ENCODE measurements at places on chromosomes 4 and X.
A peak's percentile ranks its signal among the peaks of the same experiment; 100 is the strongest.

GRCh38 chr4:41661442-41662076, 87.0 kb downstream of the PHOX2B start:
- peak; percentile 41 for DNase-seq

- no peak for DNase-seq
Measured at GRCh38 chr4:14915018-14915417, 87.3 kb upstream of the CPEB2 start.

GRCh38 chr4:121668368-121669162, 28.2 kb downstream of the ANXA5 start:
- DNase-seq: no peak

DNA sequence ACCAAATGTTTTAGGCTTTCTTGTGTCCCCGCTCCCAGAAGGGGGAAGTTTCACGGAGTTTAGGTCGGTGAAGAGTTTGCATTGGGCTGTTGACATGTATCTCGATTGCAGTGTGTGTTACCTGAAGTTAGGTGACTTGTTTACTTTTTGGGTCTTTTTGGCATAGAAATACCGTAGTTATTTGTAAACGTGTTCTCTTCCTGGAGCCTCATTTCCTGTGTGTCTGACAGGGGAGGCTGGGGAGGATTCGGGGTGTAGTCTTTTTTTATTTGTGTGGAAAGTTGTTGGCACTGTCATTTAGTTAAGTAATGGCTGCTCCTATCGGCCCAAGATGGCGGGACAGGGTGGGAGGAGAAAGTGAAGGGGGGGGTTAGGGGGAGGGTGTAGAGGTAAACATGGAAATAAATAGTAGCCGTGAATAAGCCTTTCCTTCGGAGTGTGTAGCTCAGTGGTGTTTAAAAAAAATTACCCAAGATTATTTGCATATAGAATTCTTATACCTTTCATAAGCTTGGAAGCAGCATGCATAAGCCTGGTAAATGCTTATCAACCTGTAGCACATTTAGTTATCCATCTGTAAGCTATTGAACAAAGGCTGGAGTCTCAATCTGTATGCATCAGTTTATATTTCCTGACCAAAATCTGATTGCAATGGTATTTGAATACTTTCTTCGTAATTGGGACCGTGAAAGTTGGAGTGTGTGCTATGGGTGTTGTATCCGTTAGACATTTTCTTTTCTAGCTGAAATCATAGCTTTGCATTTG, 1.6 kb downstream of the KDM6A start:
- DNase-seq: no peak

- DNase-seq: no peak
Measured at GRCh38 chr4:9765091-9765490, 16.3 kb upstream of the DRD5 start.

GRCh38 chr4:132427125-132427524, 722.0 kb upstream of the PCDH10 start:
- DNase-seq: no peak

DNA sequence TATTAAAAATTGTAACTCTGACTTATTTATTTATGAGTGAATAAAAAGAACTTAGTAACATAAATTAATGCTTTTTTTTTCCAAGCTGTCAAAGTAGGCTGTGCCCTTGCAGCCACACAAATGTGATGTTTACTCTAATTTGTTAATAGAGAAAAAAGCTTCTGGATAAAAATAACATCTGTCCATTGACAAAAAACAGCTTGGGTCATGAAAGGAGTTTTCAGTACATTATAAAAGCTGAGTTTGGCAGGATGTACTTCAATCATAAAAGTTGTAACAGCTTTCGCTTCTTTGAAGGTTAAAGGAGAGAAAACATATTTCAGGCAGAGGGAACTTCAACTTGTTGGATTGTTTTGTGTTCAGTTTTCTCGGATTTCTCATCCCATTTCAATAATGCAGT, 105.6 kb downstream of the SLC4A4 start:
- no peak for DNase-seq

DNA sequence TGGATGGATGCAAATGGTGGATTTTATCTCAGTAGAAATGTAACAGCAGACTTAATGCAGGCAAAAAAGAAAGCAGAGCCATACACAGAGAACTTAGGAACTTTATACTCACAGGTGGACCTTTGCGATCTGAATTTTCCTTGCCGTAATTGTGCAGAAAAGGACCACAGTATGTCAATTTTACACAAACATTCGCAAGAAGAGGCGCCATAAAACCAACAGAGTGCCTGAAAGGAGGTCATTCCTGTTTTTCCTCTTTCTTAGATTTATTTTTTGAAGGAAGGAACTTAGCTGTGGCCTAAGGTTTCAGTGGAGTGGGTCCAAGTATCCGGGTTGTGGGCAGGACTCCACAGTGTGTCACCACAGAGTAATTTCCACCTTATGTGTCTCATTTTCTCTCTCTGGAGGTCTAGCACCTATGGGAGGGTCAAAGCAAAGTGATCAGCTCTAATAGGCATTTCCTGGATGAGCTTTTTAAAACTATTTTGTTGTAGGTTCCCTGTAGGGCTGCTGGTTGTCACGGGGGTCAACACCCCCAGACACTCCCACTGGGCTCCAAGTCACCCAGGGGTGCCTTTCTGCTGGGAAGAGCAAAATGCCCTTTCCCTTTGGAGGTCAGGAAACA, 24.7 kb upstream of the PBDC1 start:
- peak; percentile 30 for DNase-seq

- DNase-seq: no peak
Measured at GRCh38 chrX:40108162-40108958, 10.6 kb upstream of the BCOR start.

GRCh38 chr4:26242451-26242850, 78.4 kb upstream of the RBPJ start:
- no peak for DNase-seq

GRCh38 chr4:99803566-99804101, 13.0 kb upstream of the DAPP1 start:
- DNase-seq: no peak

GRCh38 chr4:74504212-74504611, 59.3 kb downstream of the AREG start:
- DNase-seq: peak; percentile 26

GRCh38 chr4:83221897-83222441, 62.6 kb downstream of the COQ2 start:
- DNase-seq: no peak

DNA sequence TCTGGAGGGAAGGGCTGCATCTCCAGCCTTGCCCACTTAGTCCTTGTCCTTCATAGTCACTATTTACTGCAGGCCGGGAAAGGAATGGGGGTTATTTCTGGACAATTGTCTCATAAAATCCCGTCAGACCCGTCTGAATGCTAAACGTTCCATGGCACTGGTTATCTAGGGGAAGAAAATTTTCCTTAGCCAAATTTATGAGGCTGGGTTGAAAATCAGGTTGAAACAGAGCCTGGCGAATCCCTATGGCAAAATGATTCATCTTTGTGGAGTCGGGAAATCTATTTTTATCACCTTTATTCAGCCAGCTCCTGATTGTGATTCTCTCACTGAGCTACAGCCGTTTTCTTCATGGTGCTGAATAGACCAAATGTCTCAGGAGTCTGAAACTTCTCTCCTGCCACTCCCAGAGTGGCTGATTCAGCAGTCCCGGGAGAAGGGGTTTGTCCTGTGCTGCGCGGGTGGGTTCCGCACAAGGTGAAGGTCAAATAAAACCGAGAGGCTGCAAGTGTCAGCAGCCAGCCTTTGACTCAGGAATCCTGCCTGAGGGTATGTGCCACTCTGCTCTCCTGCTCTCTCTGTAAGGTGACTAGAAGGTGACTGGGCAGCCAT, 1.0 kb downstream of the LIMCH1 start:
- no peak for DNase-seq

DNA sequence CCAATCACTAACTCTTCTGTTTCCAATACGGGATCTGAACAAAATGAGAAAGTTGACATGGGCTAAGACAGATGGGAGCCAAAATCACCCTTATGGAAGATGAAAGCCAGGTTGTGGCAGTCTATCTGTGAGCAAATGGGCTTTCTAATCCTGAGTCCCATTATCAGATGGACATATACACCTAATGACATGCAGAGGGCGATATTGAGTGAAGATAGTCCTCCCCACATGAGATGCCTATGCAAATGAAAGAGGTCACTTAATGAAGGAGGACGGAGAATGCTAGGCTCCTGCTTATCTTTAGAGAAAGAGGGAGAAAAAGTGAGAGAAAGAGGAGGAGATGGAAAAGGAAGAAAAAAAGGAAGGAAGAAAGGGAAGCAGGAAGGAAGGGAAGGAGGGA, 547.5 kb downstream of the NLGN4X start:
- peak; percentile 2 for DNase-seq

Data from kidney capillary endothelial cell (primary cell).